ENCODE measurements at places on chromosomes 3 and 15.

DNA sequence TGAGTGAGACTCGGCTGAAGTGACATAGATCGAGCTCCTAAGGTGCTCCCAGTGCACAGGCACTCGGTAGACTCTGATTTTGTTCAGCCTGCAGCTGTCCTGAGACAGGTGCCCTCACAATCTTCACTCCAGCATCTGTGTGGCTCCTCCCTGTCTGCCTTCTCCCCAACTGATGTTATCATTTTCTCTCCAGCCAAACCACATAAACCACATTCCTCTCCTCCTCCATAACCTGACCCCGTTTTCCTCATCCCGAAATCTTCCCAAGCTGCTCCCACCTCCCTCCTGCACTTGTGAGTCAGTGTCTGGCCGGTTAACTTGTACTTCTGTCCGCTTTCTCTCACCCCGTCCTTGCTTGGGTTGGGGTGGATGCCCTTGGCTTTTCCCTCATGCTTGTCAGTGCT, 93.3 kb upstream of the HACD2 start:
- DNase-seq = no peak

- DNase-seq = no peak
These were observed 31.7 kb downstream of the UQCC5 start for GRCh38 chr3:52568069-52568468.

GRCh38 chr15:32743411-32744140, 25.8 kb downstream of the GREM1 start:
- DNase-seq = no peak

GRCh38 chr3:32240159-32240545, 1.7 kb downstream of the CMTM8 start:
- no peak for DNase-seq

GRCh38 chr15:84955089-84955848, 26.4 kb upstream of the PDE8A start:
- DNase-seq = no peak

GRCh38 chr15:70068783-70069565, 28.7 kb downstream of the TLE3 start:
- no peak for DNase-seq

GRCh38 chr3:168738527-168739325, 643.0 kb upstream of the GOLIM4 start:
- no peak for DNase-seq

GRCh38 chr3:52006017-52006819, 10.5 kb upstream of the RPL29 start:
- DNase-seq = no peak

- DNase-seq = no peak
These were observed 314.7 kb downstream of the LPP start for GRCh38 chr3:188468662-188469061.

GRCh38 chr15:64697911-64698369, 77.4 kb downstream of the RBPMS2 start:
- no peak for DNase-seq

DNA sequence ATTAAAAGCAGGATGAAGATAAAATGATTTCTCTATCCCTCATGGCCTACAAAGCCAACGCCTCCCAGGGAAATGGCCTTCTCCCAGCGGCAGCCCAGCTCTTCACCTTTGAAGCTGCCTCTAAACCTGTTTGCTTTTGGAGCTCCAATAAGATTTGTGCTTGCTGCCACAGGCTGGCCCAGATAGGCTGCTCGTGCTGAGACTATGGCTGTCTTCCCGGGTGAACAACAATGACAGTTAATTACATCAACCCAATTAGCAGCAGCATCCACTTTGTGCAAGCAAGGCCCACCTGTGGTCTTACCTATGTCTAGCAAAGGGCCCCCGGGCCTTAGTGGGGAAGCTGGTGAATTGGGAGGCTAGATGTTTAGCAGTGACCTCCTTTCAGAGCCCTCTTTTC, 179.6 kb downstream of the P3H2 start:
- no peak for DNase-seq

GRCh38 chr15:52391069-52391468, 95.5 kb upstream of the MYO5C start:
- DNase-seq = no peak

- DNase-seq = no peak
These were observed 261.5 kb upstream of the KCNMB2 start for GRCh38 chr3:178274711-178275110.

DNA sequence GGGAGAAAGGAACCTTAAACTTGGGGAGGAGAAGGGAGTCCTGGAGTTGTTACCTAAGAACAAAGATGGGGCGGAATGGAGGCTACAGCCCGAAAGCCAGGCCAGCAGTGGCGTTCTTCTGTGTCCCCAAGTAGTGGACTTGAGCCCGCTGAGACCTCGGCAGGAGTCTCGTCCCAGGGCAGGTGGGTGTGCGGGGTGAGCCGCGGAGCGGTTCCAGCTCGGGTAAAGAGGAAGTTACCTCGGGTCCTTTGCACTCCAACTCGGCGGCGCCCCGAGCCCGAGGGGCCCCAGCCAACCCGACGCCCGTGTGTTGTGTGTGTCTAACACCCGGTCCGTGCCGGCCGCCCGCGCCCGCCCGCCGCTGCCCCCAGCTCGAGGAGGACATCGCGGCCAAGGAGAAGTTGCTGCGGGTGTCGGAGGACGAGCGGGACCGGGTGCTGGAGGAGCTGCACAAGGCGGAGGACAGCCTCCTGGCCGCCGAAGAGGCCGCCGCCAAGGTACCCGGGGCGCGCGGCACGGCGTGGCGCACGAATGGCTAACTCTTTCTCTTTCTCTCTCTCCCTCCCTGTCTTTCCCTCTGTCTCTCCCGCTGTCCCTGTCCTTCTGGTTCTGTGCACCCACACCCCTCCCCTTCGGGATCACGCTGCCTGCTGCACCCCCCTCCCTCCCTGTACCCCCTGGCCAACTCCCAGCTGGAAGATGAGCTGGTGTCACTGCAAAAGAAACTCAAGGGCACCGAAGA, 959 bp downstream of the TPM1 start:
- no peak for DNase-seq

DNA sequence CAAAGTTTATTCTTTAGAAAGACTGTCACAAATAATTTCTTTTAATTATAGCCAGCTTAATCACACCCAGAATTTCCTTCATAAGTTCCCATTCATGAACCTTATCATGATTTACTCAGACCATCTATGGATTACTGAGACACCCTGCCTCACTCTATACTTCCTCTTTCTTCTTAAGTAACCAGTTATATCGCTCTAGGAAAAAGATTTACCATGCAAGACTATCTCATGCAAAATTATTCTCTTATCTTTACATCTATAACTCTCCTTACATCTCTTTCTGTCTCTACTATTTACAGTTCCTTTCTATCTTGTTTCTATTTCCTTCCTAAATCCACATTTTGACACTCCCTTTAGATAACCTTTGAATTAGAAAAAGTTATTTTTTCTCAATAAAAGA, 316.8 kb downstream of the POLQ start:
- no peak for DNase-seq

GRCh38 chr3:165638034-165638433, 199.2 kb downstream of the BCHE start:
- no peak for DNase-seq

- DNase-seq = no peak
These were observed 298.6 kb downstream of the ADAMTS17 start for GRCh38 chr15:100043068-100043641.

GRCh38 chr3:130243808-130244207, 101.7 kb upstream of the COL6A5 start:
- DNase-seq = no peak

GRCh38 chr15:70473581-70474370, 289.6 kb downstream of the UACA start:
- DNase-seq = no peak

DNA sequence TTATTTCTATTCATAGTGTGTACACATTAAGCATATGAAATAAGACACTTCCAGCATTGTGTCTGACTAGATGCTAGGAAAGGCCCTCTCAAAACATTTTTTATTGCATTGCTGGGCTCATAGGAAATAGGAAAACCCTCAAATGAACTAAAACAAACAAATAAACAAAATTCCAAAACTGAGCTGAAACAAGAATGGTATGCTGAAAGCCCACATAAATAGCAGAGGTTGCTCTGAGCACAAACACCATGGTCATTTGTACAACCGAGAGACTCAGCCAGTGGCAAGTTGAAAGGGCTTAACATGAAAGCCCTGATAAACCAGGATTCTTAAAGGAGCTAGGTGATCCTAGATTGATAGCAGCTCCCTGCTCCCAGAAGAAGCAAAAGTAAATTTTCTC, 310.0 kb upstream of the WNT5A start:
- DNase-seq = no peak

DNA sequence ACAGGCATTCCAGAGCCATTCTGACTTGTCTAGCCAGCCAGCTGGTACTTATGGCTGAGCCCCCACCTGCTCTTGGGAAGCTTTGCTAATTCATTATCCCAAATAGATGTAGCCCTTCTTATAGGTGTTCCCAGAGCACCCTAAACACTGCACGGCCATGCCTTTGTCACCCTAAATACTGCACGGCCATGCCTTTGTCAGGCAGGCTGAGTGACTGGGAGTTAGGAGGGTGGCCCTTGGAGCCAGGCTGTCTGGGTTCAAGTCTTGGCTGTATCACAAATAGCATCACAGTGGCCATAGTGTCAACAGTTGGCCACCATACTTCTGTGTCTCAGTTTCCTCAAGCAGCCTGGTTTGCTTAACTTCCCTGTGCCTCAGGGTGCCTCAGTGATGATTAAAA, 292.3 kb downstream of the ADAMTS17 start:
- DNase-seq = no peak

GRCh38 chr3:153892126-153892525, 229.1 kb upstream of the ARHGEF26 start:
- DNase-seq = no peak

GRCh38 chr3:109337393-109337792, at the start of gene DPPA4:
TSS of gene DPPA4 (minus strand) at chr3:109337546. CDS start at chr3:109337517, 29 bp downstream.
- DNase-seq = no peak

DNA sequence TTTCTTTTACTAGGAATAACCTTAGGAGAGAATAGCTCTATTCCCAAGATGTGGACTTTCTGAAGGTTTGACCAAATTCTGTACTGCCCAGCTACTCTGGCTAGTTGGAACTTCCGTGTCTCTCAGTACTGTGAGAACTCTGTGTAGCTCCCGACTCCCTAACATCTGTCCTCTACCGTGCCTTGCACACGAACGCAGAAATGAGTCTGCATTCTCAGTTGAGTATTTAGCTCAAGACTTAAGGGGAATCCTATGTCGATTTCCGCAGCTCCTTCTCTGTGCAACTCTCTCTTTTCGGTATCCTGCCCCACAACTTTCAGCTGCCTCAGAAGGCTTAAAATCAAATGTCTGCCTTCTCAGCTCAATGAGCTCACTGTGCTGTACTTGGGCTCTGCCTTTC, 86.7 kb upstream of the EPHB3 start:
- DNase-seq = no peak

DNA sequence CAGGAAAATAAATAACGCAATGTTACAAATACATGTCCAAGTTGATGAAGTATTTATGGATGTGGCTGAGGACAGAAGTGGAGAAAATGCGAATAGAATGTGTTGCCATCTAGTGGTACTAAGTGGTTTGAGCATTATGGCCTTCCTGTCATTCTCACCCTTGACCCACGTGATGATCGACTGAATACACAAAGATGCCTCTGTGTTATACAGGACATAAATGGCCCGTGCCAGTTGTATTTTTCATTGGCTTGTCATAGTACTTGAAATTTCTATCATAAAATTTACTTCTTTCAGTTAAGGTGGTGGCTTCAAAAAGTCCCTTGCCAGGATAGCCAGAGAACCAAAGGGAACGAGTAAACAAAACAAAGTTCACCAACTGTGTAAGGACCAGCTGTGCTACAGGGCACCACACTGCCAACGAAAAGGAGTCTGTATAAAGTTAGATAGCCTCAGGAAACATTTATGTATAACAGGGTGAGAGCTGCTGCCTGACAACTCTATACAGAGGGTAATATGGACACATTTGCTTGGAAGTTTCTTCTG, 103.7 kb downstream of the MYH15 start:
- DNase-seq = no peak

DNA sequence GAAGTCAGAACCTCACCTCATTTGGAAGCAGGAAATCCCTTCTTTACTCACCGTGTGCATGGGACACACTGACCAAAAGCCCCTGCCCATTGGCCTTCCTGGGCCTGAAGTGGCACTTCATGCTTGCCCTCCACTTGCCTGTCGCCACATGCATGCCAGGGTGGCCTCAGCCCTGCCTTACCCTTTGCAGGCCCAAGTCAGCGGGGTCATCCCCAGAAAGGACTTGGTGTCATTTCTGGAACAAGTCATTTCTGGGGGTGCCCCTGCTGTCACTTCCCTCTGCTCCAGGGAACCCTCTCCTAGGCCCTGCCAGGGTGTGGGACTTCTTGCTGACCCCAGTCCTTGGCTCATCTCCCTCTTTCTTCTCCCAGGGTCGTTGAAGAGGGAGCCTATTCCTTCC, 59.9 kb upstream of the CGNL1 start:
- DNase-seq = no peak

- DNase-seq = no peak
These were observed 72.3 kb upstream of the CTNNB1 start for GRCh38 chr3:41126961-41127360.

DNA sequence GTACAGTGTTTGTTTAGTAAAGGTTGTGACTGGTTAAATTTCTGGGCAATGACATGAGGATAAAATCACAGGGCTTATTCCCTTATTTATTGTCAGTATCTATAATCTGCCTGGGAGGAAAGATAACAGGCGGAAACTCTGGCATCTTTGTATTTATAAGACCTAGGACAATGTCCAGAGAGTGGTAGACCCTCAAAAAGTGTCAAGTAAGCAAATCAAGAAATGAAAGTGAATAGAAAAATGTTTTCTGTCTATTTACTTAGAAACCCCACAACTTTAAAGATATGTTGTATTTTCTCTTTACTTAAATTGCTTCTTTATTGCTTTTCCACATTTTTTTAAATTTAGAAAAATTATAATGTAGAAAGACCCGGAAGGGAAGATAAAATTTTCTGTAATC, 544.6 kb downstream of the EDEM1 start:
- DNase-seq = no peak

All from stimulated activated CD8-positive, alpha-beta memory T cell treated with anti-CD3 and anti-CD28 coated beads, Interleukin-4, amount 100 ng/mL, for 1 hour (primary cell).